ENCODE measurements at places on chromosomes 5 and 9.

DNA sequence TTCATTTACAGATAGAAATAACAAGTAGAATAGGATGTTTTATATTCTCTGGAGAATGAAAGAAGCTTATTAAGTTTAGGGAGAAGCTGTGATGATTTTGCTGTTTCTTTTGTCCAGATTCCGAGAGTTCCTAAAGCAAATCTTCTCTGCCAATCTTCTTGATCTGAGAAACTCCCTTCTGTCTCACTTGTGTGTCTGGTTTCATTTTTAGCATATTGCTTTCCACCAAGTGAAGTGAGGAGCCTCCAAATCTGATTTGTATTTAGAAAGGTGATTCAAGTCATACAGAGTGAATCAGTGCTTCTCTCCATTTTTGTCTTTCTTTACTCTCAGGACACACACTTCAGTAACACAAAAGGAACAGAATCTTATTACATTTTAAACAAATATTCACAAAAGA, 48.4 kb downstream of the STX17 start:
- DNase-seq: no peak

DNA sequence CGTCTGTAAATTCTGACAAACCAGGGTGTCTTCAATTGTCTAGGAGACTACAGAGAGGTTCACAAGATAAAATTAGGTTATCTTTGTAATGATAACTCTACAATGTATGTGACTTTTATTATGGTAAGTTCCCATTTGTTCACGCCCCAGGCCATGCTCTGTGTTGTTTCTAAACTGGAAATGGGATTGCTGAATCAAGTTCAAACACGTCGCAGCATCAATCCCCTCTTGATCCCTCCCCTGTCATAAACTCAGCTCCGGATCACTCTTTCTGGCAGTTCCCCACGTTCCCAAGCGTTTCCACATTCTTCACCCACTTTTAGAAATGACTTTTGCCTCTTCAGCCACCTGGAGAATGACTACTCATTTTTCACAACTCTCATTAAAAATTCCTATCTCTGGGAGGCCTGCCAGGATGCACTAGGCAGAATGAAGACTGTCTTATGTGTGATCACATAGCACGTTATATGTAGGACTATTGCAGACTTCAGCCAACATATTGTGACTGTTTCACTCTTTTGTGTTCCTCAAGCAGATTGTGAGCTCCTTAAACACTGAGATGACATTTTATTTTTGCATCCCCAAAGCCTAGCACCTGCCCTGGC, 1124.2 kb upstream of the WWC1 start:
- no peak for DNase-seq

DNA sequence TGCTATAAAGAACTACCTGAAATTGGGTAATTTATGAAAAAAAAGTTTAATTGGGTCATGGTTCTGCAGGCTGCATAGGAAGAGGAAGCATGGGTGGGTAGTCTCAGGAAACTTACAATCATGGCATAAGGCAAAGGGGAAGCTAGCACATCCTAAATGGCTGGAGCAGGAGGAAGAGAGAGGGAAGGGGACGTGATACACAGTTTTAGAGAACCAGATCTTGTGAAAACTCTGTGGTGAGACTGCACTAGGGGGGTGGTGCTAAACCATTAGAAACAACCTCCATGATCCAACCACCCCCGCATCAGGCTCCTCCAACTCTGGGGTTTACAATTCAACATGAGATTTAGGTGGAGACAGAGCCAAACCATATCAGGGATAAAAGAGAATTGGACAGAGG, 624.2 kb downstream of the PRR16 start:
- no peak for DNase-seq

- DNase-seq: no peak
Measured at GRCh38 chr5:136032564-136032963, 3.8 kb downstream of the TGFBI start.

- no peak for DNase-seq
Measured at GRCh38 chr5:132947671-132948070, 15.8 kb downstream of the AFF4 start.

- no peak for DNase-seq
Measured at GRCh38 chr5:71703941-71704340, 15.1 kb upstream of the CARTPT start.

DNA sequence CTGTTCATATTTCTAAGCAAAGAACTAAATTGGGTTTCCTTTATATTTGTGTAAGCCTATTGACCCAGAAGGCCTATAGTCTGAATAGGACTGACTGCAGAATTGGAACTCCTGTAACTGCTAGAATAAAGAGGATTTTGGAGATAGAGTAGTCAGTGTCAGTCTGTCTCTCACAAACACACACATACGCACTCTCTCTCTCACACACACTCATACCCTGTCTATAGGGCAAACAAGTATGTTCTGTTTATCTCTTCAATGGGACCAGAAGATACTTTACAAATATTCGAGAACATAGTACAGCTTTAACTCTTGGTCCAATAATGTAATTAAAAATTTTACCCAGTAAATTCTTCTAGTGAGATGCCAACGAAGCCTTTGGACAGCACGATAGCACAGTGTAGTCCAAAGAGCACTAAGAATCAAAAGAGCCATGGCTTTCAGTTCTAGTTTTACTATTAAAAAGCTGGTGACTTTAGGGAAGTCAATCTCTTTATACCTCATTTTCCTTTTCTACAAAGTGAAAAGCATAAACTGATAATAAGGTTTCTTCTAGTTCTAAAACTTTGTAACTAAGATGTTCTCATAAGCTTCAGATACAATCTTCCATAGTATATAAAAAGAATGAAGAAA, 19.3 kb downstream of the ABHD17B start:
- no peak for DNase-seq
